Colonic mucosa (tissue), 4 donors: ENCODE measurements at places on chromosomes 6 and 20. TPM values are rescaled to one million over a fixed set of nuclear protein-coding genes. Genes with fewer than 3 reads are reported as not detected.

- no peak overlapping the region for H3K4me3 ChIP-seq
- H3K27ac ChIP-seq, result no peak overlapping the region
- H3K4me1 ChIP-seq, result no peaks in the 10 kb centered on the region
- no peaks in the 10 kb centered on the region for H3K36me3 ChIP-seq
Observed at GRCh38 chr6:140773276-140773675, 1359.4 kb upstream of the GJE1 start.

GRCh38 chr6:117449549-117450439 lies 24.1 kb upstream of the ROS1 start:
- H3K27ac ChIP-seq, result no peak overlapping the region
- H3K4me1 ChIP-seq, result no peaks in the 10 kb centered on the region
- no peaks in the 10 kb centered on the region for H3K27me3 ChIP-seq
- H3K36me3 ChIP-seq, result no peaks in the 10 kb centered on the region

DNA sequence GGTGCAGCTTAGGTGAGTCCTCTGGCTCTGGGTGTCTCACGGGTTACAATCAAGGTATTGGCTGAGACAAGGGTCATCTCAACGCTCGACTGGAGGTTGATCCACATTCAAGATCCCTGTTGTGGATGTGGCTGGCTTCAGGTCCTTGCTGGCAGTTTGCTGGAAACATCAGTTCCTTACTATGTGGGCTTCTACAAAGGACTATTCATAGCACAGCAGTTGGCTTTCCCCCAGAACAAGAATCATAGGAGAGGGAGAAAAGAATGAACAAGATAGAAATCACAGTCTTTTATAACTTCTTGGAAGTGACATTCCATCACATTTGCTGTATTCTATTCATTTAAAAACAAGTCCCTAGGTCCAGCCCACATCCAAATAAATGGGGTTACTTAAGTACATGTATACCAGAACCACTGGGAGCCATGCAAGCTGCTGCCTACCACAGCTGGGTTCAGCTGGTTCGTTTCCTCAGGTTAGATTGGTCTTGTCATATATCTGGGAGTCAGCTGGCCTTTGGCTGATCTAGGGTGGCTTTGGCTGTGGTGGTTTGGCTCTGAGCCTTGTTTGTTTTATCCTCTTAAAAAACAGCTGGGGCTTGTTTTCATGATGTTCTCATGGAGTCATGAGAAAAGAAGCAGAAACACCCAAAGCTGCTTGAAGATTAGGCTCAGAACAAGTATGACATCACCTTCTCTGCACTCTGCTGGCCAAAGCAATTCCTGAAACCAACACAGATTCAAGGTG lies 433.2 kb upstream of the SPTLC3 start:
- H3K36me3 ChIP-seq, result no peaks in the 10 kb centered on the region
- H3K27me3 ChIP-seq, result no peaks in the 10 kb centered on the region
- peak; percentile 64 for DNase-seq

DNA sequence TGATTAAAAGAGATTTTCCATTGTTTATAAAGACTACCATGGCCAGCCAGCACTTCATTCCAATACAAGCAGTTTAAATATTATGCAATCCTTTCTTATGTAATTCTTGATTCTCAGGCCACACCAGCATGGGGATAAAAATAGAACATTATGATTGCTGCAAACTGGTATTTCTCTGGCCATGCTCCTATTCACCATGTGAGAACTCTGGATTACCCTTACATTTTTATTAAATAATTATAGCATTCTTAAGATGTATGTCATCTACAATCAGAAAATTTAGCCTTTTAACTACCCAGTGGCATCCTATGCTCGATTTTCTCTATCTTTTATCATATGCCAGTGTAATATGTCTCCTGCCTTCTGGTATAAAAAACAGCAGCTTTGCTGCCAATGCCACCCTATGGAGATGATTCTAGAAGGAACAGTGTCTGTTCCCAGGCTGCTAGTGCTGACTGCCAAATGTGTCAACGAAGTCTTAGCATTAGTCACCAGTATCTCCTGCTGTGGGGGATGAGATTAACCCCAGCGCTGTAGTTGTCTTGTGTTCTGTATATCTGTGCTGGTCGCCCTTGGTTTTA lies 501.4 kb downstream of the BCKDHB start:
- no peak overlapping the region for H3K27ac ChIP-seq
- H3K4me1 ChIP-seq, result no peaks in the 10 kb centered on the region
- no peaks in the 10 kb centered on the region for H3K27me3 ChIP-seq
- no peak overlapping the region for H3K4me3 ChIP-seq
- DNase-seq, result no peak

DNA sequence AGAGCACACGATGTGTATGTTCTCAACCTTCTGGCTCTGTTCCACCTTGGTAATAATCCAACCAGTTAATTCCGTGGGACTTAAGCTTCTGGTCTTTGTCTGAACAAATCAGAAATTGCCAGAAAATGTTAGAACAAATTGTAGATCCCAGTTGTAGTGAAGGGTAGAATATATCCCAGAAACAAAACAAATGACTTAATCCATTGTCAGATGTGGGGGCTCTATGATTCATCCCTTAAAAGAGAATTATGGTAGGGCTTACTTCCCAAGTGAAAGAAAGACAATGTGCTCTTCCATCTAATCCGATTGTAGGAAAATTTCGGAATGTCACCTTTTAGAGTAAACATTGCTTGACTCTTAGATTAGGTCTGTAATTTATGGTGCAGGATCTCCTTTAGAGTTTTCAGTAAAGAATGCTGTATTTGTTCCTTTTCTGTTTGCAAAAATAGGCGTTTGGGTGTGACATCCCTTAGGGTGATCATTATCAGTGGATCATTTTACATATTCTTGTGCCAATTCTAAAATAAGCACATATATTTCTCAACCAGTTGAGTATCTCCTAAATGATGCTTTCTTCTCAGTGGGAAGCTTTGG lies 234.5 kb upstream of the ZNF217 start:
- no peaks in the 10 kb centered on the region for H3K36me3 ChIP-seq
- no peak for DNase-seq
- H3K27ac ChIP-seq, result peak overlapping the region; percentile 67
- H3K27me3 ChIP-seq, result no peaks in the 10 kb centered on the region
- no peak overlapping the region for H3K4me3 ChIP-seq
- H3K4me1 ChIP-seq, result no peaks in the 10 kb centered on the region

DNA sequence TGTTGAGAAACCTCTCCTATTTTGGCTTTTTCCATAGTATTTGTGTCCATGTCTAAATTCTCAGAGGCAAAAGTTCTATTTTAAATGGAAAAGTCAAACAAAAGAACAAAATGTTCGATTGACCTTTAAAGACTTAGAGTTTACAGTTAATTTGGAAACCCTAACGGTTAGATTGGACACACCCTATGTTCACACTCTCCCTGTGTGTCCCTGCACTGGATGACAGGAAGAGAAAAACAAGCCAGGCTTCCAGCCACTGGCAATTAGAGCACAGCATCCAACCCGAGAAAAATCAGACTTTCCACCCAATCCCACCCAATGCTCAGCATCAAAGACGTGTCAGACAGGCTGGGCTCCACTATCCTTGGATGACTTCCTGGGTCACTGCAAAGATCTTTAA lies 241.3 kb downstream of the TBXT start:
- no peaks in the 10 kb centered on the region for H3K4me1 ChIP-seq
- H3K4me3 ChIP-seq, result no peak overlapping the region
- H3K36me3 ChIP-seq, result no peaks in the 10 kb centered on the region

- no peak within 1 kb of the TSS for H3K27ac ChIP-seq
- no peak for DNase-seq
- H3K36me3 ChIP-seq, result no peaks in the 10 kb centered on the region
- no peaks in the 10 kb centered on the region for H3K4me1 ChIP-seq
Observed at GRCh38 chr6:104956731-104957294, at the start of gene LIN28B. LIN28B (plus strand) TSS chr6:104957107; CDS start chr6:104957251, 144 bp downstream.

DNA sequence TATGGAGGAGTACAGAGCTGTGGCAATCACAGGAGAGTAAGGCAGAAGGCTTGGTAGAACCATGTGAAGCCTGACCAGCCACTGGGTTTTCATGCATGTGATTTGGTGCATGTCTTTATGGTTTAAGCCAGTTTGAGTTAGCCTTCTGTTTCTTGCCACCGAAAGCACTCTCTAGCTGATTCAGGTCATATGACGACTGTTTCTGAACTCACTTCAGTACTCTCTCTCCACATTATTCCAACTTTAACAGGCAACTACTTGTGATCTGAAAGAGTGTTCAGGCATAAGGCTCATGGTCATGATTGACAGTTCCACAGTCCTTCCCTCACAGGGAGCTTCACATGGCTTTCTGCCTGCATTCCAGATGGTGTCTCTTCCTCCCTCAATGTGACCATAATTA lies 63.3 kb upstream of the TAB2 start:
- H3K27me3 ChIP-seq, result no peaks in the 10 kb centered on the region
- peaks cover 4% of the 10 kb centered on the region for H3K4me1 ChIP-seq
- no peak overlapping the region for H3K4me3 ChIP-seq
- H3K27ac ChIP-seq, result no peak overlapping the region

GRCh38 chr20:48708116-48708515 lies 119.7 kb downstream of the PREX1 start:
- no peaks in the 10 kb centered on the region for H3K36me3 ChIP-seq
- H3K4me1 ChIP-seq, result no peaks in the 10 kb centered on the region
- no peak for DNase-seq
- no peak overlapping the region for H3K27ac ChIP-seq
- H3K27me3 ChIP-seq, result no peaks in the 10 kb centered on the region
- no peak overlapping the region for H3K4me3 ChIP-seq

GRCh38 chr20:2108987-2109386 lies 7.4 kb downstream of the STK35 start:
- H3K4me3 ChIP-seq, result no peak overlapping the region
- DNase-seq, result no peak
- H3K36me3 ChIP-seq, result no peaks in the 10 kb centered on the region
- peaks cover 21% of the 10 kb centered on the region for H3K4me1 ChIP-seq

GRCh38 chr6:130740308-130740707 lies 86.9 kb upstream of the SMLR1 start:
- no peak overlapping the region for H3K27ac ChIP-seq
- H3K36me3 ChIP-seq, result no peaks in the 10 kb centered on the region
- no peak for DNase-seq
- no peak overlapping the region for H3K4me3 ChIP-seq

DNA sequence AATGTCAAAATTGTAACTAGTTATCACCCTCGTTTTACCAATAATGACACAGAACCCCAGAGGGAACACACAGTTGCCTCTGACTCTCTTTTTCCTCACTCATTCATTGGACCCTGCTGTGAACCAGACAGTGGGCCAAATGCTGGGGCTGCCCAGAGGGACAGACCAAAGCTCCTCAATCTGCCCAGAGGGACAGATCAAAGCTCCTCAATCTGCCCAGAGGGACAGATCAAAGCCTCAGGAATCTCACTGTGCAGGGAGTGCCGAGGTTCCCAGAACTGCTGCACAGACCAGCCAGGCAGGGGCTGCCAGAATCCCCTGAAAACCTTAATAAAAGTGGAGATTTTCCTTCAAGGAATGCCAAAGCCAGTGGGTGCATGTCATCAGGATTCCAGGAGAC lies 179.1 kb downstream of the SOD2 start:
- DNase-seq, result no peak
- no peaks in the 10 kb centered on the region for H3K36me3 ChIP-seq
- H3K4me1 ChIP-seq, result no peaks in the 10 kb centered on the region
- no peak overlapping the region for H3K27ac ChIP-seq

ADGB gene
- 0.57 TPM for total RNA-seq

GNMT gene
- total RNA-seq, result not detected

GGTLC1 gene
- 0.27 TPM for total RNA-seq

OLIG3 gene
- not detected for total RNA-seq
